Retina (tissue), 1 donor: ENCODE measurements at places on chromosomes 12 and 14.

- no peak for DNase-seq
Measured at GRCh38 chr12:107026806-107027635, 40.1 kb upstream of the MTERF2 start.

DNA sequence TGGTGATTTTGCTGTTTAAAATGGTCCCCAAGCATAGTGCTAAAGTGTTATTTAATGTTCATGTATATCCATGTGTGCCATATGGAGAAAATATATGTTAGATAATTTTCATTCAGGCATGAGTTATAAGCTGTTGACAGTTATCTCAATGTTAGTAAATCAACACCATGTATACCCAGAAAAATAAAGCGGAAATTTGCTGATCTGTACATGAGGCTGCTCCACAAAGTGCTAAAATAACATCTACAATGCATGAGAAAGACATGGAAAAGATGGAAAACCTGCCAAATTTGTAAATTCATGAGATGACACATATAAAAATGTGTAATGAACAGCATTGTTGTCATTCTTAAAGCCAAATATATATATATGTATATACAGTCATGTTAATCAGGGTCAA is 1199.2 kb downstream of the FSCB start:
- DNase-seq, result no peak

- no peak for DNase-seq
Measured at GRCh38 chr12:97711392-97711791, 248.8 kb downstream of the RMST start.

DNA sequence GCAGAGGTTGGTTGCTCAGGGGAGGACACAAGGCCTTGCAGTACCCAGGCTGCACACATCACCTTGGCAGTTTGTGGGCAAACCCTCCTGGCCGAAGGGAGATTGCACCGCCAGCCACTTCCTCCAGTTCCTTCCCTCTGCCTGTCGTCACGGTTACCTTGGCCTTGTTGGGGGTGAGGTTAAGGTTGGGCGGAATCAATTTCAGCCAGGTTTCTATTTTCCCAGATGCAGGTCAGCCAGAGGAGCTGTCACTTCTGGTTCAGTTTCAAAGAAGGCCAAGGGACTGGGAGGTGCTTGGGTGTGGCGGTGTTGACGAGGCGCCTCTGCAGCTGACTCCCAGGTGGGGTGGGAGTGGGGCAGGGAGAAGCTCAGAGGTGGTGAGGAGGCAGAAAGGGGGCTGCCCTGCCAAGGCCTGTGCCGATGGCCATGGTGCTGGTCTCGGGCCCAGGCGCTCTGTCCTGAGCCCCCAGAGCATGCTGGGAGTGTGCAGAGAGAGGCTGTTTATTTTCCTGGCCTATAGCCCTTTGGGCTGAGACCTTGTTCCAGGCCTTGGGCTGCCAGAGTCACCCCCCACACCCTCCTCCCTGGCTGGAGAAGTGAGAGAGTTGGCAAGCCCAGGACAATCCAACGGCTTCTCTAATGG is 31.4 kb downstream of the JDP2 start:
- DNase-seq, result no peak

DNA sequence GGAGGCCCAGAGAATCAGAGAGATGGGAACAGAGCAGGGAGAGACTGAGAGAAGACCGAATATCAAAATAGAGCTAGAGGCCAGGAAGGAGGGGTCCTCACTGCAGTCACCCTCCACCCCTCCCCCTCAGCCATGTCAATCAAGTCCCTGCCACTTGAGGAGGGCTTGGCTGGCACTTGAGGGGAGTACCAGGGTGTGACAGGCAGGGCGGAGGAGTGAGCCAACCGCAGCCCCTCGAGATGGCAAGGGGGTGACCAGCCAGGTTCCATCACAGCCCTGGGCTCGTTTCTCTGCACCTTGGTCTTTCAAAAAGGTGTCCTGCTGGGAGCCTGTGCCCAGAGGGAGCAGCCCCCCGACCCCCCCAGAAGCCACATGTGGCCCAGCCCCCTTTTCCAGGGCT is 4.2 kb downstream of the AQP5 start:
- no peak for DNase-seq

GRCh38 chr12:53300187-53300586 is 692 bp downstream of the MYG1 start:
- DNase-seq, result no peak

- no peak for DNase-seq
Measured at GRCh38 chr12:13957576-13957975, 23.8 kb downstream of the GRIN2B start.

DNA sequence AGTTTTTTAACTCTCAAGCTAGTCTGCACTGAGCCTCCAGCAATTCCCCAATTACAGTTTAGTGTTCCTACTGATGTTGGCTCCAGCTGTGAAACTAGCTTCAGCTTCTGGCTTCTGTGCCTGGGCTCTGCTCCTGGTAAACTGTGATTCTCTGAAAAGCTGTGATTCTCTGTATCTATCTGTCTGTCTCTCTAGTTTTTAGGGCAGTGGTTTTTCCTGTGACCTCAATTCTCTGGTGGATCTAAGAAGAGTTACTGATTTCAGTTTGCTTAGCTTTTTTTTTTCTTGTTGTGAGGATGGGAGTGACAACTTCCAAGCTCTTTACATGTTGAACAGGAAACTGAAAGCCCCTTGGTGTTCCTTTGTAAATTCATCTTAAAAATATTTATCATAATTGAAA is 3.8 kb upstream of the HIF1A start:
- no peak for DNase-seq

GRCh38 chr12:106126441-106127337 is 12.1 kb downstream of the NUAK1 start:
- no peak for DNase-seq

- no peak for DNase-seq
Measured at GRCh38 chr12:70839544-70839943, 81.0 kb downstream of the PTPRR start.

GRCh38 chr14:43003845-43004244 is 1397.2 kb downstream of the LRFN5 start:
- no peak for DNase-seq

DNA sequence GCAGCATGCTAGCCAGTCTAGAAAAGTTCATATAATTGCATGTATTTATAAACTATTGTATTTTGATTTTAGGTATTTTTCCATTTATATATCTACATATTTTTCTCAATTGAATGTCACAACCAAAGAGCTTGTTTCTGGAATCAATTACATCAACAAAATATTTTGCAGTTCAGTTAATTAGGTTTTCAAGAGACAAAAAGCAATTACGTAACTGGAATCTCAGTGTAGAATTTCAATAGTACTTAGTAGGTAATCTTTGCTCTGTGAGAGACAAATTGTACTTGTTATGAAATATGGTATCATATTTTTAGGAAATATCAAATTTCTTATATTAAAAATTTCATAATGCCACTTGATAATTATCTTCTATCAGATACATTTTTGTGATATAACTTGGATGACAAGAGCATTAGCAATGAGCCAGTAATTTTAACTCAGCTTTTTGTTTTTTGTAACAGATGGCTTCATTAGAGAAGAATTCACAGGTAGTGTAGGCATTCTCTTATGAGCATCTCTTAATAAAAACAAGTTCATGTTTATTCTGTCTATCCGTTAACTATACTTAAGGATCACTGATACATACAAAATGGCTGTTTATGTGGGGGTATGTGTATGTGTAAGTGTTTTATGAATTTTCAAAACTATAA is 774.7 kb downstream of the C12orf50 start:
- no peak for DNase-seq

- DNase-seq, result no peak
Measured at GRCh38 chr12:69545081-69545480, 40.2 kb upstream of the CCT2 start.

DNA sequence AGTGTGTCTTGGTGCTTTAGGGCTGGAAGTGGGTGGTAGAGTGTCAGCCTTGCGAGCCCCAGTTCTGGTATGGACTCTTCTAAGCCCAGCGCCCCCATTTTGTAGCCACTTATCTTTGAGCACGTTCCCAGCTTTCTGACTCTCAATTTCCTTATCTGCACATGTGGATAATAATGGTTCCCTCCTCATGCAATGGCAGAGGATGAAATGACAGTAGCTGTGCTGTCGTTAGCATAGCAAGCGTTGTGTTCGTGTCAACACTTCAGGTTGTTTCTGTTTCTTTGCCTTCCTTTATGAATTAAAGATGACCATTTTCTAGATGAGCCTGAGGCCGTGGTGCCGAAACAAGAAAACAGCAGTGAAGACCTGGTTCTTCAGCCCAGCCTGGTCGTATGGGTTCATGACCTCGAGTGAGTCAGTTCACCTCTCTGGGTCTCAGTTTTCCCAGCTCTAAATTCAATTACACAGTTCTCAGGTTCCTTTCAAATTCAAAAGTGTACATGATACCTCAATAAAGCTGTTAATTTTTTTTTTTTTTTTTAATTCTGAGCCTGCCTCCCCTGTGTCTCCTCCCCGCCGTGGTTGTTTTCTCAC is 233.0 kb downstream of the SLC41A2 start:
- DNase-seq, result no peak

- peak; percentile 79 for DNase-seq
Measured at GRCh38 chr14:72892103-72892878, 1.6 kb downstream of the DPF3 start.

- DNase-seq, result no peak
Measured at GRCh38 chr14:74580275-74580672, 31.8 kb downstream of the LTBP2 start.

DNA sequence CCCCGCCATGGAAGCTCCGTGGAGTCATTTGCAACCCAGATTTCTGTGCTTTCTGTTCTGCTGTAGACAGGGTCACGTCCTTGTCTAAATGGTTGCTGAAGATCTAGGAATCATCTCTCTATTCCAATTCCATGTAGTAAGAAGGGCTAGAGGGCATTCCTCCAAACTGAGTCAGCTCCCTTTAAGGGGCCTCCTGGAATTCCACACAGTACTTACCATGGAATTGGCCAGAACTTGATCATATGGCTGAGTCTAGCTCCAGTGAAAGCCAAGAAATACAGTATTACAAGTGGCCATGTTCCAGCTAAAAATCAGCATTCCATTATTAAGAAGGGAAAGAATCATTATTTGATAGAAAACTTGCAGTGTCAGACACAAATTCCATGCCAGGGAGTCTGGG is 171.9 kb downstream of the PRKCH start:
- DNase-seq, result no peak

- DNase-seq, result no peak
Measured at GRCh38 chr12:25904442-25904841, 54.0 kb upstream of the RASSF8 start.

GRCh38 chr12:112843287-112843686 is 51.7 kb downstream of the RPH3A start:
- DNase-seq, result no peak

GRCh38 chr12:69442894-69443293 is 27.3 kb upstream of the FRS2 start:
- DNase-seq, result no peak

DNA sequence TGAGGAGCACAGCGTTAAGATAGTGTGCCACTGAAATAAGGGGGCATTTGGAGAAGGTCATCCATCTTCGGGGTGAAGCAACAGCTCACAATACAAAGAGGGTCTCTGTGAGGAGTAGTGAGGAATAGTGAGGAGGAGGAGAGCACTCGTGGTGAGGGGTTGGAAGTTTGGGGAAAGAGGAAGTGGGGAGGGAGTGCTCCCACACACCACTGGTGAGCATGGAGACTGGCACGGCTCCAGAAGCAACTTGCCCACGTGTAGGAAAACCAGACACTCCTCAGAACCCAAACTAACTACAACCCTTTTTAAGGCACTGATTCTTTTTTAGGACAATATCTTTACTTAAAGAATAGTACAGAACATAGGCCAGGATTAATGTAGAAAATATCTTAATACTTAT is 48.9 kb downstream of the GALNT8 start:
- DNase-seq, result no peak
